Uterus (tissue), 4 donors: ENCODE measurements at places on chromosomes 2 and 18. TPM values are rescaled to one million over a fixed set of nuclear protein-coding genes. Genes with fewer than 3 reads are reported as not detected.

DNA sequence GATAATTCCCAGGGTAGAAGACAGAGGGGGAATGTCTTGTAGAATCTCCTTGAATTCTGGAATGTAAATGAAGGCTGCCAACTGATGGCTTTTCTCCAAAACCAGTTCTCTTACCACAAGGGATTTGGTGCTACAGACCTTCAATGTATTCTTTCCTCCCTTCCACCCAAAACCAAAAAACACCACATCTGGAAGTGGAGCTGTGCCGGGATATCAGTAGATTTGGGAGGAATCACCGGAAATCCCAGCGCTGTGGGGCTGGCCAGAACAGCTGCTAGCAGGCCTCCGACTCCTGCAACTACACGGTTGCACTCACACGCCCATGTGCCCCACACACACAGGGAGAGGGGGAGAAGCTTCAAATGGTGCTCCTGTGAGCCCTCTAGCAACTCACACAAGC is 45.7 kb downstream of the RPL31 start:
- peak; percentile 32 for DNase-seq
- H3K4me3 ChIP-seq = no peak overlapping the region
- H3K27me3 ChIP-seq = no peaks in the 10 kb centered on the region
- H3K4me1 ChIP-seq = no peaks in the 10 kb centered on the region
- H3K27ac ChIP-seq = no peak overlapping the region
- no peaks in the 10 kb centered on the region for H3K36me3 ChIP-seq

DNA sequence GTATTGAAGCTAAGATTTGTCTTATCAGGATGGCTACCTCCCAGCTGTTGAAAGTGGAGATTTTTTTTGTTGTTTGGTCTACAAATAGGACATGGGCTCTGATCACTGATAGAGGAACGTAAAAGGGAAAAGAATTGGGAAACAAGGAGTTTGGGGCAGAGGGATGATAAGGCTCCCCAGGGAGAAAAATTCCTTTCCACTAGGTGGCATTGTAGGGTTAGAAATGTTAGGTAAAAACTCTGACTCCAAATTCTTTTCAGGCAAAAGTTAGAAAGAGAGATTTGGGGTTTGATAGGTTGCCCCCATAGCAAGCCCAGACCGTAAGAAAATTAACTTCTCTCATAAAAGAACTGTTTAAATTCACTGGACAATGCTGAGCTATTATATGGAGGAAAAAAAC is 19.8 kb downstream of the CMPK2 start:
- H3K27me3 ChIP-seq = no peaks in the 10 kb centered on the region
- H3K27ac ChIP-seq = no peak overlapping the region
- no peak for DNase-seq
- no peak overlapping the region for H3K4me3 ChIP-seq
- H3K4me1 ChIP-seq = no peaks in the 10 kb centered on the region

DNA sequence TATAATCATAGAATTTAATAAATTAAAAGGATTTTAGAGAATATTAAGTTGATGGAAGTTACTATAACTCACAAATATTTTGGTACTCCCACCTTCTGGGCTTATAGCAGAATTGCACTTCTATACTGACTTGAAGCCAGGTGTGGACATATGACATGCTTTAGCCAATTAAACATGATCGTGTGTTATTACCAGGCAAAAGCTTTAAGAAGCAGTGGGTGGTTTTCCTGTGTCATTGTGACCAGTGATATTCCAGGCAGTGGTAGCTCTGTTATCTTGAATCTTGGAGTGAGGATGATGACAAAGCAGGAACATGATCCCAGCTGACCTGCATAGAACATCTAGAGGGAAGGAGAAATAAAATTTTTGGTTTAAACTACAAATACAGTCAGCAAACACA is 370.9 kb upstream of the ZEB2 start:
- H3K27ac ChIP-seq = no peak overlapping the region
- no peaks in the 10 kb centered on the region for H3K27me3 ChIP-seq
- no peaks in the 10 kb centered on the region for H3K4me1 ChIP-seq
- no peak for DNase-seq
- H3K4me3 ChIP-seq = no peak overlapping the region
- no peaks in the 10 kb centered on the region for H3K36me3 ChIP-seq

GRCh38 chr2:148860037-148860436 is 15.0 kb upstream of the KIF5C start:
- no peak overlapping the region for H3K4me3 ChIP-seq
- no peaks in the 10 kb centered on the region for H3K4me1 ChIP-seq
- DNase-seq = no peak

DNA sequence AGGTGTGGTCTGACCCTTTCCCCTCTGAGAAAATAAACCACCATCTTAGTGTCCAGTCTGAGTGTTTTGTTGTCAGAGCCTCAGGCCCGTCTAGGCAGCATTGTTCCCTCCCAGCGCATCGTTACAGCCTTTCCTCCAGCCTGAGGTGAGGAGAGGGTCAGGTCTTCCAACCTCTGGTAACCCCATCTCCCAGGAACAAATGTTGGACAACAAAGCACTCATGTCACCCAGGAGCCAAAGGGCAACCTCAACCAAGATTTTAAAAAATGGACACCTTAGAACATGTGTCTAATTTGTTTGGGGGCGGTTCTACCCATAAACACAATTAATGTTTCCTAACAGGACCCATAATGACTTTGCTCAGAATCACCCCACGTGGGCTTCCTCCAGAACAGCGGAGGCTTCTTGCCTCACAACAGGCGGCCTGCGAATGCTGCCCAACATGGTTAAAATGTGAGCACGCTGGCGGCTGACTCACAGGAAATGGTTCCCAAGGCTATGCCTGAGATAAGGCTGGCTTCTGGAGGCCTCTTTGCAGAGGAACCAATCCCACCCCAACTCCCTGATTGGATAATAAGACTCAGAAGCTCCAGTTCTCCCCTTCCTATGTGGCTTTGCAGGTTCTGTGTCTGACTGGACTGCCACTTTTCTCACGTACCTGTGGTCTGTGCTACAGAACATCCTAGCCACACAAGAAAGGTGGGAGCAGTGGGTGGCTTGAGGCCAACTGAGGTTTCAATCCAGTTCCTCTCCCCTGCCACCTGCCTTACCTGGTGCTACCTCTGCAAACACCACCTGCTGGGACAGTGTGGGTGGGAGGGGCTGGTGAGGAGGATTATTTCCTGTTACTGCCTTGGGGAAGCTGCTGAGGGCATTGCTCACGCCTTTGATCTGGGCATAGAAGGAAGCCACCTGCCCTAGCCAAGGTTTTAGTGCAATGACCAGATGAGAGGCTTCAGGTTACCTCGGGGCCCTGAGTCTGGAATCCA is 108.8 kb downstream of the B3GNT2 start:
- H3K4me3 ChIP-seq = no peak overlapping the region
- H3K4me1 ChIP-seq = no peaks in the 10 kb centered on the region
- no peaks in the 10 kb centered on the region for H3K36me3 ChIP-seq
- no peaks in the 10 kb centered on the region for H3K27me3 ChIP-seq
- peak; percentile 22 for DNase-seq
- H3K27ac ChIP-seq = peak overlapping the region; percentile 63

The PKDCC gene
- total RNA-seq = 34.1 TPM

The TCF7L1 gene
- 37.1 TPM for total RNA-seq
